NB4 (cell line): ENCODE measurements at places on chromosomes 1 and 21.
A peak's percentile ranks its signal among the peaks of the same experiment; 100 is the strongest.

- no peak for DNase-seq
Observed at GRCh38 chr1:220927442-220927841, 48.2 kb downstream of the HLX start.

DNA sequence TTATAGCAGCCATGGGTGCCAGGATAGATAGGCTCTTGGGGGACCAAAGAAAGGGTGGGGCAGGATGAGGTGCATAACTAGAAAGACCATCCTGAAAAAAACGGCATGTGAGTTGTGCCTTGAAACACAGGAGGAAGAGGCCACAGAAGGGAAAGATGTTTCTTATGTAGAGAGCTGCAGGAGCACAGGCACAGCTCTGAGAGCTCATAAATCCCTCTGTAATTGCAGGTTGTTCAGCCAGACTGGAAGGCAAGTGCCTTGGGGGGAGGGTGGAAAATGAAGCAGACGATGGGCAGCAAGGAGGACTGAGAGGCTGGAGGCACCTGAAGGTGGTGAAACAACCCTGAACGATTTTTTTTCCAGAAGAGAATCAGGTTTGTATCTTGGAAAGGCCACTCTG is 170.7 kb downstream of the NR5A2 start:
- no peak for DNase-seq

DNA sequence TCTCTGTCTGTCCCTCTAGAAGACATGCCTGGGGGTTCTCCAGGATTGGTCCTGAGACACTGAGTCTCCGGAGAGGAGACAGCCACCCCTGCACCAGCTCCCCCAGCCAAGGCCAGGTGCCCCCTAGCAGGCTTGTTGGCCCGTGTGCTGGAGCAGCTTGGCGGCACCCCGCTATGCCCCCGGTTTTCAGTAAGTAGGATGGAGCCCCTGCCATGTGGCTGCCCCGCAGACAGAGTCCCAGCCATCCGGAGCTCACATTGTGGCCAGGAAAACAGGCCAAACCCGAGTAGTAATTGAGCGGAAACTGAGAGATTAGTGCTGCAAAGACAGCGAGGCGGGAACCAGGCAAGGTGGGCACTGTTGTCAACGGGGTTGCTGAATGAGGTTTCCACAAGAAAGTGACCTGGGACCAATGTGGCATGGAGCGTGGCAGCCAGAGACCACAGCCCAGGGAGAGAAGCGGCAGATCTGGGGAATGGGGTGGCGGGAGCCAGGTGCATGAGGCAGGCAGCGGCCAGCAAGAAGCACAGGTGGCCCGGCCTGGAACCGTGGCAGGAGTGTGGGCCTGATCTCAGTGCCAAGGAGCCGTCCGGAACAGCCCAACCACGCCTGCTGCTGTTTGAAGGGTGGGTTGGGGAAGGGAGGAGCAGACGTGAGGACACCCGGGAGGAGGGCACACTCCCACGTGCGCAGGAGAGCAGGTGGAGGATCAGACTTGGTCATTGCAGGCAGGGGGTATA is 137.4 kb upstream of the VAMP3 start:
- DNase-seq, result no peak

GRCh38 chr21:15018382-15018781 is 46.4 kb downstream of the NRIP1 start:
- DNase-seq, result no peak

DNA sequence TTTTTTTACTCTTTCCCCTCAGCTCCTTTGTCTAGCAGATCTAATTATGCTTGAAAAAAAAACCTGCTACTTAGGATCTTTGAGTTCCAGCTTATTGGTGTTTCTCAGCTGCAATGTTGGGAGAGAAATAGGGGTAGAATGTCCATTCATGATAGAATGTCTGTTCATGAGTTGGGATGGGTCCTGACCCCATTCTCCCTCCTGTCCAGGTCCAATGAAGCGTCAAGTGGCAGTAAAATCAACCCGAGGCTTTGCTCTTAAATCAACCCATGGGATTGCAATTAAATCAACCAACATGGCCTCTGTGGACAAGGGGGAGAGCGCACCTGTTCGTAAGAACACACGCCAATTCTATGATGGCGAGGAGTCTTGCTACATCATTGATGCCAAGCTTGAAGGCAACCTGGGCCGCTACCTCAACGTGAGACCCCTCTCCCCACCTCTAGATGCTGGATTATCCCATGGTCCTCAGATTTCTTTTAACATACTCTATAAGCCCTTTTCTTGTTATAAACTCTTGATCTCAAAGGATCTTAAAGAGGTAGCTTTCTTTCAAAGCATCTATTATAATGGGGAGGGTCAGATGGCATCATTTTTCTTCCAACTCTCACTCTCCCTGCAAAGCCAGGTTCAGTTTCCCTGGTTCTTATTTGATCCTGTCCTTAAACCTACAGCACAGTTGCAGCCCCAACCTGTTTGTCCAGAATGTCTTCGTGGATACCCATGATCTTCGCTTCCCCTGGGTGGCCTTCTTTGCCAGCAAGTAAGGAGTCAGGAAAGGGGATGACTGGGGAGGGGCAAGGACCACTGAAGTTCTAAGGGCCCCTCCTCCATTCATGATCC is 11.1 kb downstream of the CERS2 start:
- DNase-seq, result no peak

- DNase-seq, result no peak
Observed at GRCh38 chr1:199593475-199593874, 434.0 kb upstream of the NR5A2 start.

DNA sequence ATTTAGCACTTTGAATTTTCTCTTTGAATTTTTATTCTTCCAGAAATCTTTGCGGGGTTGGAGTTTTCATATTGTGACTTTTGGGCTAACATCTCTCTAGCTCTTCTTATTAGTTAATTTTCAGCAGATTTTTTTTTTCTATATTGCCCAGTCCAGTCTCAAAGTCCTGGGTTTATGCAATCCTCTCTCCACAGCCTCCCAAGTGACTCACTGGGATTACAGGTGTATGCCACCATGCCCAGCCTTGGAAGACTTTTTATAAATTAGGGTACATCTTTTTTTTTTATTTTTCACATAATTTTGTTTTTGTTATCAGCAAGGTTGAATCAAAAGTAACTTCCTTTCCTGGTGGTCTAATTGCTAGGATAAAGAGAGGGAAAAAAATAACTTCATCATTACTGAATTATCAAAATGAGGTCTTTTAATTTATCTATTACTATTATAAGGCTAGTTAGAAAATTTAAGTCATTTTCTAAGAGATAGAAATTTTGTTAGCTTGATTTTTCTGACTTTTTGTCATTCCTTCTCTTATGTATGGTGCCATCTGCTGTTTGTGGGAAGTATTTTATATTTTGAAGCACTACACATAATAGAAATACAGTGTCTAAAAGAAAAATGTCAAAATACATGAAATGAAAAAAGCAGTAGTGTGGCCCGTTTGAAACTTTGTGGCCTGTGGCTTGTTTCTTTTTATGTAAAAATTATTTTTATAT is 273.4 kb upstream of the CACYBP start:
- peak; percentile 31 for DNase-seq

- peak; percentile 53 for DNase-seq
Observed at GRCh38 chr1:160646711-160647328, at the start of gene SLAMF1. Gene SLAMF1, minus strand, starts transcription at chr1:160647044. Its CDS starts 99 bp downstream, at chr1:160646945.

DNA sequence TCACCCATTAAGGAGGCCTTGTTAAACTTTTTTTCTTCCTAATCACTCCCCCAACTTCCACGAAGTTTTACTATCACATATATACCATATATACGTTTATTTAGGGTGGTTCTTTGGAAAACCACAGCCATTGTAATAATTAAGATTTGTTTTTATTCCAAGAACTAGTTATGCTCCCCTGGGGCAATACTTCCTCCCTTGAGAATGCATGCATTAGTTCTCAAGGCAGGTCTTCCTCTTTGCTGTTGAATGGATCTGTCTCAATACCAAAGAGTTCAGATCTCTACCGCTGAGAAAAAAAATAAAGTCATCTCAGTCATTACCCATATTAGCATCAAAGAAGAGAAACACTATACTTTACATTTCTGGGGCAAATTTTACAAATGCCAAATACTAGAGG is 567.7 kb upstream of the RGS18 start:
- peak; percentile 6 for DNase-seq

- no peak for DNase-seq
Observed at GRCh38 chr1:201362906-201363305, 14.6 kb downstream of the TNNT2 start.

GRCh38 chr1:227945891-227946623 is 1.7 kb downstream of the WNT9A start:
- peak; percentile 59 for DNase-seq

DNA sequence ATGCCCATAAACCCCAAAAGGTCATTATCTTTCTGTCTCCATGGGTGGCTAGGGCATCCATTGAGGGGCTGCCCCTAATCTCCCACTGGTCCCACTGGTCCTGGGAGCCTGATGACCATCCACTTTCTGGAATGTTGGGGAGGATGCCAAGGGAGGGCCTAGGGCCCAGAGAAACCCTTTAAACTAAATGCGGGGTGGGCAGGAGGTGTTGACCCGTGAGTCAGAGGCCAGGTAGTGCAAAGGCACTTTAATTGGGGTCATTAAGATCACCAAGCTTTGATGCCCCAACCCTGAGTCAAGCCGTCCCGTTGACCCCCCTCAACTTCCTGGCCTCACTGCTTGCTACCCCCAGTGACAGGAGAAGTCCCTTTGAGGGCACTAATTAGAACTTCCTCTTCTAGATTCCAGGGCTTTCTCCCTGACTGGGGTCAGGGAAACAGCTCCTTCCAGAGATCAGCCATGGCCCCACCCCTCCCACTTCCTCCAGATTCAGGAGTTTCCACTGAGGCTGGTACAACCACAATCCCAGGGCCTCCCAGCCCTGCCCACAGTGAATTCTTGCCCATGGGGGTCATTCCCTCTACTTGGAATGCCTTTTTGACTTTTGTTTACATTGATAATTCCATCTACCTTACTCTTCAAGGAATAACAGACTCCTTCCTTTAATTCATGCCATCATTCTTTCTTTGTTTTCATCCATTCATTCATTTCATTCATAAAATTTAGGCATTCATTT is 15.5 kb upstream of the SERINC2 start:
- peak; percentile 44 for DNase-seq
